Stimulated activated CD4-positive, alpha-beta T cell treated with anti-CD3 and anti-CD28 coated beads, Interleukin-1b, Interleukin-23, amount 100 ng/mL, for 1 hour (primary cell): ENCODE measurements at places on chromosomes 2 and 18.

DNA sequence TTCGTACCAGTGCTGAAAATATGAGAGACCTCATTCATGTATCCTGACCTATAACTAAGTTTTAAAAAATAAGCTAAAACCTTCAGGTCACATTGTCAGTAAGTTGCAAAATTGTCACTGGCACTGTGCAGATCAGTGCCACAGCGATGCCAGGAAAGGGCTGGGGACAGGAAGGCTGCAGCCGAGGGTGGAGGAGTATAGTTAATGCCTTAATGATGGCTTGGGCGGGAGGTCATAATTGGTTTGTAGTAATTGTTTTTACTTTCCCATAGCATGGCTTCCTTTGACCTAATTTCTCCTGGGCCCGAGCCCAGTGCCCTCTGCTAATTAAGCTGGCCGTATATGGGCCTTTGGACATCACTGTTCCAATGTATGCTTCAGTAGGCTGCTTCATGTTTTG, 47.2 kb upstream of the RAB12 start:
- no peak for DNase-seq

DNA sequence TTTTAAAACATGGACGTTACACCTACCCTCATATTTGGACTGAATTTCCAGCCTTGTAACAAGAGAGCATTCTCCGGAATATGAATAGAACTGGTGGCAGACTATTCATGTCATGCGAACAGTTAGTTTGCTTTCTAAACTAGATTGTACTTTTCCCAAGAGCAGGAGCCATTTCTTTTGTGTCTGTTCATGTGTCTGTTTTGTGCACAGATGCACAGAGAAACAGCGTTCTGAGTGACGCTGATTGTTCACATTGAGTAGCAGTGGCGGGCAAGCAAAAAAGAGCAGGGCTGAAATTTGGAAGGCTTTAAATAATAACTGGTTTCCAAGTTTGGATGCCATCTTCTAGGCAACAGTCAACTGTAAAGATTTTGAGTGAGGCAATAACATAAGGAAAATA, 200.3 kb downstream of the NRXN1 start:
- DNase-seq = no peak

GRCh38 chr2:239917125-239917956, 107.8 kb downstream of the NDUFA10 start:
- DNase-seq = no peak

GRCh38 chr18:7896805-7897518, 329.8 kb downstream of the PTPRM start:
- no peak for DNase-seq

DNA sequence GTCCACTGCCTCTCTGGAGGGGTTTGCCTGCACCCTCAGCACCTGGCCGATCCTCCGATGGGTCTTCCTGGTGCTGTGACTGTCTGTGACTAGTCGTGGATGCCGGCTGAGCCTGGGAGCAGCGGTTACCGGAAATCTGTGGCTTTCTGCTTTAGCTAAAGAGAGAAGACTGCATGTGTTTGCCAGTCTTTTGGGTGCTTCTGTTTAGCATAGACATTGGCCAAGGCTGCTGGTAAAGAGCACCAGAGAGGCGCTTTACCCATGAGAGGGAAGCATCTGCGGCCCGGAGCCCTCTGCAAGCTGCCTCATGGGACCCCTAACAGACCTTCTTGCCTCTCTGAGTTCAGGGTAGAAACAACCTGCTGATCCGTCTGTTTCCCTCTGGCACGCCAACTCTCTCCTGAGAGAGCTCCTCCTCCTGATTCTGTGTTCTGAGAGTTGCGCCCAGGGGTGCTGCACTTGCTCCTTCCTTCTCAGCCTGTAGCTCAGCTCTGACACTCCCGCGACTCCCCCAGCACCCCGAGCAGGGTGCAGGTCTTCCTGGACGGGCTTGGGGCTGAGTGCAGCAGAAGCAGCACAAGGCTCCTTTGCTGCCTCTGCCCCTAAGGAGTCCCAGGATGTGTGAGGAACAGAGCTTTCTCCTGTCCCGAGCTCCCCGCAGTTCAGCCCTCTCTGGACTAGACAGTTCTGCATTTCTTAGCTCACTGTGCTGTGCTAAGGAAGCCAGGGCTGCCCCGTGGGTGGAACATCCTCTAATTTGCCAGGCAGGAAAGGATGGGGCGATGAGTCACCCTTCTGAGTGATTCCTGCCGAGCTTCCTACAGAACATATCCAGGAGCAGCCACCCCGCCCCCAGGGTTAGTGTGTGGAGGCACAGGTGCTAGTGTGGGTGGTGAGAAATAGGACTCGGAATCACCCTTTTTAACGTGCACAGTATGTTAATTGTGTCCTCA, 203.2 kb downstream of the SH3RF3 start:
- no peak for DNase-seq

GRCh38 chr18:23593720-23594119, 7.4 kb upstream of the NPC1 start:
- no peak for DNase-seq

GRCh38 chr18:37584952-37585695, 19.5 kb upstream of the CELF4 start:
- no peak for DNase-seq

- no peak for DNase-seq
Measured at GRCh38 chr18:76896677-76897076, 74.3 kb downstream of the ZNF236 start.

GRCh38 chr2:85133751-85134254, 611 bp downstream of the TCF7L1 start:
- DNase-seq = no peak

- no peak for DNase-seq
Measured at GRCh38 chr2:45607701-45608100, 3.4 kb downstream of the SRBD1 start.

GRCh38 chr2:19575641-19576040, 217.2 kb upstream of the OSR1 start:
- DNase-seq = no peak

- DNase-seq = no peak
Measured at GRCh38 chr2:239206042-239206441, 194.8 kb downstream of the HDAC4 start.

DNA sequence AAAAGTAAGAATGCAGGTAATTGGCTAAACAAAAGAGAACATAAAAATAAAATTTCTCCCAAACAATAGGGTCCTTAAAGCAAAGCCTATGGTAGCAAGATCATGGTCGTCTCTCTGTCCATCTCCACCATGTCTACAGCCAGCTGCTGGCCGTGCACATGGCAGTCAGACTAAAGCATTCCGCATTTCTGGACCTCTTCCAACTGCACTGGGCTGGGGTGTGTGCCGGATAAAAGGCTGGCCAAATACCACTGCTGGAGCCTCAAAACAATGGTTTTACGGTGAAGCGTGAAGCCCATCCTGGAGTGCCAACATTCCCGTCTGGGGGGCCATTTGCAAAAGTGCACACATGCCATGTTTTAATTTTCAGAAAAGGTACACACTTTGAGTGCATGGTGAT, 74.8 kb upstream of the PIEZO2 start:
- DNase-seq = no peak

GRCh38 chr18:45774065-45774521, 50.1 kb downstream of the SLC14A1 start:
- DNase-seq = no peak

DNA sequence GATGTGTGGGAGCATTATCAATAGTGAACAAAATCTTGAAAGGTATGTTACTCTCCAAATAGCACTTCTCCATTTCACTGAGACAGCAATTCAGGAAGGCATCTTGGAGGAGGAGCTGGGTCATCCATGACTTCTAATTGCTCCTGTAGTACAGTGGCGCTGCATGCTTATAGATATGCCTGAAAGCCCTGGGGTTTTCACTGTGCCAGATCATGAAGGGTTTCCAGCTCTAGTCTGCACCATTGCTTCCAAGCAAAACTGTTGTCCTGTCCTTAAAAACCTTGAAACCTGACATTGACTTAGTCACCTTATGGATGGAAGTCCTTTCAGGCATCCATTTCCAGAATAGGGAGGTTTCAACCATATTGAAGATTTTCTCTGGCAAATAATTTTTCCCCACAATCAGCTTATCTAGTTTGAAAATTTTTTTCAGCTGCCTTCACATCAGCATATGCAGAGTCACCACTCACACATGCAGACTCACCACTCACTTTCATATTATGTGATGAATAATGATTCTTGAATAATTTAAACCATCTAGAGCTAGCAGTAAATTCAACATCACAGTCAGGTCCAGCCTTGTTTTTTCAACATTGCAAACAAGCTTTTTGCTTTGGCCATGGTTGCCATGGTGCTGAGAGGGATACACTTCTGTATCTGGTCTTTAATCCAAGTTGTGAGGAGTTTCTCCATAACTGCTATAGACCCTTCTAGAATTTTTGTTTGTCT, 297.1 kb downstream of the CLIP4 start:
- DNase-seq = no peak

- no peak for DNase-seq
Measured at GRCh38 chr2:230774348-230774951, 61.8 kb downstream of the CAB39 start.

GRCh38 chr2:108377815-108378630, at the start of gene SULT1C4:
Gene SULT1C4, plus strand, starts transcription at chr2:108377954. Its CDS starts 384 bp downstream, at chr2:108378338.
- no peak for DNase-seq

DNA sequence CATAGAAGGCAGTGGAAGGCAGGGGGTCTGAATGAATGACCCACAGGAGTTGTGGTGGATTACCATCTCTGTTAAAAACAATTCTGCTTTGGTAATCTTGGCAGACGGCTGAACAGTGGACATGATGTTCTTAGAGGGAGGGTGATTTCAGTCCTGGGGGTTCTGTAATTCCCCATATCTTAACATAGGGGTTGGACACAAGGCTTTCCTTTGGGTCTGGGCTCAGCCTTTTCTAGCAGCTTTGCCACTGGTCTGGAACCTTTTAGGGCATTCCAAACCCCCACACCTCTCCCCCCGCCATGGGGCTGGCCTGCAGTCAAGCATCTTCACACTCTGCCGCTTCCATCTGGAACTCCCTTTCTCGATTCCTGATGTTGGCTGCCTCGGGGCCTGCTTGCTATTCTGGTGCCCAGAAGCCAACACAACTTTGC, 50.3 kb downstream of the RPL37A start:
- no peak for DNase-seq

- DNase-seq = no peak
Measured at GRCh38 chr2:196242131-196242620, 70.8 kb upstream of the STK17B start.

DNA sequence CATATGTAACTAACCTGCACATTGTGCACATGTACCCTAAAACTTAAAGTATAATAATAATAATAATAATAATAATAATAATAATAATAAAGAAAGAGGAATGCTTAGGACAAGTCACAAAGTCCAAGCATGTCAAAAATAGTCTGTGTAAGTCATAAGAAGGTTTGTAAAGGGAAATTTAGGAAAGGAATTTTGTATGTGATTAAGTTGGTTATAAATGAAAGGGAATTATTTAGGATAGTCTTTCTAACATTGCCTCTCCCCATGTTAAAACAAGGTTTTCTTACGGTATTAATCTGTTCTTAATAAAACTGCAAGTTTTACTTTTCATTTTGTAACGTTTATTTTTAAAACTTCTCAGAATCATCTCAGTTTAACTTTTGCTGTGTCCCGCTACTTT, 62.8 kb downstream of the SESTD1 start:
- no peak for DNase-seq

- no peak for DNase-seq
Measured at GRCh38 chr2:154995361-154995760, 296.9 kb downstream of the KCNJ3 start.

- DNase-seq = no peak
Measured at GRCh38 chr18:26777351-26778053, 88.0 kb downstream of the AQP4 start.

GRCh38 chr18:27713738-27714095, 463.2 kb downstream of the CDH2 start:
- no peak for DNase-seq

- DNase-seq = no peak
Measured at GRCh38 chr18:2108591-2108990, 462.7 kb downstream of the METTL4 start.

DNA sequence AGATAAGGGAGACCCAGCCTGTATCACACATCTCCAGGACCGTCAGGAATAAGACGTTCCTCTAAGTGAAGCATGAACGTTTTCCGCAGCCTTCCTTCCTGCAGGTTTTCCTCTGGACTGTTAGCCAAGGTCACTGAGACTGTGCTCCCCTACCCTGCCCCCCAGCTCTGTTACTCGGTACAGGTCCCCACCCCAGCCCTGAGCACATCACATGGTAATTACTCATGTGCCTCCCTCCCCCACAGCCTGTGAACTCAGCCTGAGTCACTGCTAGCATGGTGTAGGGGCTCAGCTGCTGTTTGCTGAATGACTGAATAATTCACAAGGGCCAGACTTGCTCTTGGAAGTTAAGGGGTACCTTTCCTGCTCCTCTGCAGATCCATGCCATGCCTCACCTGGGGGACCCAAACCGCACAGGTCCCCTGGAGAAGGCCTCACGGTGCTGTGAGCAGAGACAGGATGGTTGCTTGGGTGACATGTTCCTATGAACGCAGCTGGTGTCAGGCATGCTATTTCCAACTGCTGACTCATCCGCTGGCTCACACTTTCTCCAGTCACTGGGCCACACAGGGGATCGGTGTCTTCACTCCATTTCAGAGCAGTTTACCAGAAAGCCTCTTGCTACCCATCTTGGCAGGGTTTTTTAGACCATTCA, 88.2 kb downstream of the PLB1 start:
- DNase-seq = peak; percentile 11

DNA sequence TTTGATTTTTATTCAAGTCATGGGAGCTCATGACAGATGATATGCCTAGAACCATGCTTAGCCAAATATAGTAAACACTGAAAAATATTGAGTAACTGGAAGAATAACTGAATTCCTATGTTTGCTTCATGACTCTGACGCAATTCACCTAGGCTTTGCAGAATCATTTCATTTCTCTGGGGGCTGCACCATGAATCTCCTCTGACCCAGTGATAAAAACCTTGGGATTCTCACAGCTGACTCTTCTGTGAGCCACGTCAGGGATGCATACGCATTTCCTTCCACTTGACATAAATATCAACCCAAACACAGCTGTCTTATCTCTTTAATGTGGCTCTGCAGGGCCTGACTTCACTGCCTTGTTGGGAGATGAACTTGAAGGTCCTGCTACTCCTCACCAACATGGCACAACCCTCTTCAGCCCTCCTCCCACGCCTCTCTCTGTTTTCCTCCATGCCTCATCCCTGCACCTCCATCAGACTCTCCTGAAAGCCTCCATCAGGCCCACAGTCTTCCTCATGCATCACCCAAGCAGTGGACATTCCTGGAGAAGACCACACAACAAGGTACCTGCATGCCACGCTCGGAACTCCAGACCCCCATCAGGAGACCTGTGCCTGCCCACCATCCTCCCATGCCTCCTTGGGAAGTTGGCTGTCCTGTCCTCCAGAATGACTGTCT, 29.8 kb downstream of the COL6A3 start:
- no peak for DNase-seq

DNA sequence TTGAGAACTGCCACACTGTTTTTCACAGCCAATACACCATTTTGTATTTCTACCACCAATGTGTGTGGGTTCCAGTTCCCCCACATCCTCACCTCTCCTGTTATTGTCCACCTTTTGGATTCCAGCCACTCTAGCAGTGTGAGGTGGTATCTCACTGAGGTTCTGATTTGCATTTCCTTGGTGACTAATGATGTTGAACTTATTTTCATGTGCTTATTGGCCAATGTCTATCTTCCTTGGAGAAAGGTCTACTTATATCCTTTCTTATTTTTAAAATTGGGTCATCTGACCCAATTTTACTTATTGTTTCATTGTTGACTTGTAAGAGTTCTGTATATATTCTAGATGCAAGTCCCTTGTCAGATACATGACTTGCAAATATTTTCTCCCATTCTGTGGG, 9.1 kb upstream of the HPCAL1 start:
- DNase-seq = no peak
